ENCODE measurements at places on chromosomes 12 and 14. TPM values are rescaled to one million over a fixed set of nuclear protein-coding genes. Genes with fewer than 3 reads are reported as not detected.

DNA sequence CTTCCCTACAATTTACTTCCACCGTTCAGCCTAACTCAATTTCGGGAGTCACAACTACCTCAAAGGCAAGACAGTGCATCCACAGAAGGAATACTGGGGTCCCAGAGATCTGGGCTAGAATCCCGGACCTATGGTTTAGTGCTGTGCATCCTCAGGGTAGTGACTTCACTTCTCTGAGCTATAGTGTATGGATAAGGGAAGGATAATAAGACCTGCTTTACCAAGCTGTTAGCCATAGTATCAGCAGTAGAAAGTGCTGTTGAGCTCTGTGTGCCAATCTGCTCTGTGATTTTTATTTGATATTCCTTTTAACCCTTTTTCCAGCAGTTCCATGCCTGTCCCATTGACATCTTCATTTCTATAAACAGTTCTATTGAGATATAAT lies 1044.3 kb downstream of the BCL11B start:
- DNase-seq, result no peak
- H3K4me1 ChIP-seq, result peaks cover 7% of the 10 kb centered on the region
- no peaks in the 10 kb centered on the region for H3K36me3 ChIP-seq
- H3K27me3 ChIP-seq, result no peaks in the 10 kb centered on the region
- H3K27ac ChIP-seq, result no peak overlapping the region

- H3K4me1 ChIP-seq, result peaks cover 51% of the 10 kb centered on the region
- no peak for DNase-seq
- H3K4me3 ChIP-seq, result no peak overlapping the region
- no peak overlapping the region for H3K27ac ChIP-seq
- no peaks in the 10 kb centered on the region for H3K27me3 ChIP-seq
These were observed 5.5 kb downstream of the KRT80 start for GRCh38 chr12:52186118-52186840.

GRCh38 chr12:25186788-25187402 lies 8.1 kb downstream of the DNAI7 start:
- H3K36me3 ChIP-seq, result no peaks in the 10 kb centered on the region
- no peaks in the 10 kb centered on the region for H3K4me1 ChIP-seq
- H3K27ac ChIP-seq, result no peak overlapping the region
- DNase-seq, result no peak

DNA sequence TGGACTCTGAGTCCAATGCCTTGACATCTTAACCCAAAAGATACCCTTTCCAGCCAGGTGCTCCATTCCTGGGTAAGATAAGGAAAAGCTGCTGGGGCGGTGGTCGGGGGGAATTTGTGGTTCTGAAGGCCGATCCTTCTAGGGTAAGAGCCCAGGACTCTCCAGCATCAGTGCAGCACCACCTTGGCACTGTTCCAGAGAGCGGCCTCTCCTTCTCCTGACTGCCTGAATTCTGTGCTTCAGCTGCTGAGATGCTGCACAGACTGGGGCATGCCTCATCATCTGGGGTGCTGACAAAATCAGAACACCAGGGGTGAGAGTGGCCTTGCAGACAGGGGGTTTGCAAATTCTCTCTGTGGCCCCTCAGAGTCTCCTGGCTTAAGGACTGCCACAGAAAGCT lies 87.5 kb downstream of the SPTB start:
- no peak overlapping the region for H3K4me3 ChIP-seq
- no peak overlapping the region for H3K27ac ChIP-seq
- no peaks in the 10 kb centered on the region for H3K4me1 ChIP-seq

Gene OR4E2
- not detected for total RNA-seq

Gene RNASE3
- total RNA-seq, result not detected

Gene SLC2A13
- total RNA-seq, result 6.4 TPM
